Neural crest cell (in vitro differentiated cells): ENCODE measurements at places on chromosomes 5 and 9. TPM values are rescaled to one million over a fixed set of nuclear protein-coding genes. Genes with fewer than 3 reads are reported as not detected.

Gene ADAMTS13
- total RNA-seq = 5.8 and 6.0 TPM in 2 replicates

Gene IFNA21
- not detected in 2 replicates for total RNA-seq

DNA sequence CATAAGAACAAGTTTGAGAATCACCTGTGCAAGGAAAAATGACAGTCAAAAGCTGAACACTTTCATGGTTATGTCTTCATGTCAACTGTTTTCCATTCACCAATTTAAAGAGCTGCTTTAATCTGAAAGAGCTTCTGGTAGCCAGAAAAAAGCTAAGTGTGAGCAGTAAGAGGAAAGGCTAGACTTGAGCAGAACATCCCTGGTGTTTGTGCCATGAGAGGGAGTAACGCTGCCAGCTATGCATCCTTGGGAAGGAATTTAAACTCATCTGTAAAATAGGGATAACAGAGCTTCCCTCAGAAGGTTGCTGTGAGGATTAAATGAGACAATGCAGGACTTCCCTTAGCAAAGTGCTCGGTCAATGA lies 193.7 kb downstream of the MAPKAP1 start:
- DNase-seq = no peak

- DNase-seq = peak; percentile 49
Observed at GRCh38 chr5:102670224-102670836, 84.8 kb upstream of the PAM start.
